ENCODE measurements at places on chromosomes 16 and 17.
A peak's percentile ranks its signal among the peaks of the same experiment; 100 is the strongest.

- no peak for DNase-seq
- H3K27me3 ChIP-seq = no peaks in the 10 kb centered on the region
- H3K4me1 ChIP-seq = peaks cover 48% of the 10 kb centered on the region
- H3K4me3 ChIP-seq = no peak overlapping the region
- no peaks in the 10 kb centered on the region for H3K36me3 ChIP-seq
These were observed 152.4 kb upstream of the FOXF1 start for GRCh38 chr16:86357950-86358349.

GRCh38 chr16:1909561-1910231, 8.5 kb downstream of the HS3ST6 start:
- peak overlapping the region; percentile 10 for H3K27ac ChIP-seq
- H3K36me3 ChIP-seq = no peaks in the 10 kb centered on the region
- no peaks in the 10 kb centered on the region for H3K27me3 ChIP-seq
- peaks cover 19% of the 10 kb centered on the region for H3K4me1 ChIP-seq
- H3K4me3 ChIP-seq = no peak overlapping the region

- H3K36me3 ChIP-seq = peaks cover 10% of the 10 kb centered on the region
- no peaks in the 10 kb centered on the region for H3K4me1 ChIP-seq
- no peaks in the 10 kb centered on the region for H3K27me3 ChIP-seq
- H3K4me3 ChIP-seq = no peak overlapping the region
- no peak overlapping the region for H3K27ac ChIP-seq
These were observed 22.0 kb downstream of the C16orf74 start for GRCh38 chr16:85728879-85729278.

- peaks cover 14% of the 10 kb centered on the region for H3K27me3 ChIP-seq
- no peak overlapping the region for H3K4me3 ChIP-seq
- no peak overlapping the region for H3K27ac ChIP-seq
- H3K4me1 ChIP-seq = no peaks in the 10 kb centered on the region
- DNase-seq = no peak
- H3K36me3 ChIP-seq = no peaks in the 10 kb centered on the region
These were observed 19.0 kb downstream of the DRC7 start for GRCh38 chr16:57713596-57713995.

GRCh38 chr17:17883801-17884200, 47.0 kb upstream of the SREBF1 start:
- no peak overlapping the region for H3K27ac ChIP-seq
- H3K27me3 ChIP-seq = no peaks in the 10 kb centered on the region
- DNase-seq = no peak
- H3K36me3 ChIP-seq = no peaks in the 10 kb centered on the region

DNA sequence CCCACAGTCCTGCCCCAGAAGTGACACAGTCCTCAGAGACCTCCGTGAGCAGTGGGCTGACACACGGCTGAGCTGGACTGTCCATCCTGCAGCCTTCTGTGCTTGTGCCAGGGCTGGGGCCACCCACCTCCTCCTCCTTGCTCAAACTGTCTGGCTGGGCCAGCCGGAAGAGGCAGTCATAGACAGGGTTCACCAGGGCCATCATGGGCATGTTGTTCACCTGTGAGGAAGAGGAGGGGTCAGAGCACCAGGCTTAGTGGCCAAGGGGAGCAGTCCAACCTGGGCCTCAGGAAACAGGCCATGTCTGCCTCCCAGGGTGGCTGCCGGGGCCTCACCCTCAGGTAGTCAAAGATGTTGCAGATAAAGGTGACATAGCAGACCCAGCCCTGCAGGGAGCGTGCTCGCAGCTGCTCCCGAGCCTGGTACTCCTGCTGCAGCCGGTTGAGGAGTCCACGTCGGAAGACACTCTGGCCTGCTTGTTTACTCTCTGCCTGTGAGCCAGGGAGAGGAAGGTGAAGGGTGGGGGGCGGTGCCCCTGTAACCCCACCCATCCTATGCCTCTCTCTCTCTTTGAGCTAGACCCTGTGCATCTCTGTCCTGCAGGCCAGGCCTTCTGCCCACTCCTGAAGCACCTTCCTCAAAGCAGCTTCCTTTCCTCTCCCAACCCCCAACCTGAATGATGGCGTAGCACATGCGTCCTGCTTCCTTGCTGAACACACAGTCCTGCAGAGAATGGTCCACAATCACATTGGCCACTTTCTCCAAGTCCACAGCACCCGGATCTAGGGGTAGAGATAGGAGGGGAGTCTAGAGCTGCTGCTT, 3.4 kb downstream of the MIF4GD start:
- H3K4me1 ChIP-seq = peaks cover 47% of the 10 kb centered on the region
- no peak for DNase-seq
- peaks cover 18% of the 10 kb centered on the region for H3K36me3 ChIP-seq
- no peaks in the 10 kb centered on the region for H3K27me3 ChIP-seq
- H3K27ac ChIP-seq = peak overlapping the region; percentile 25

DNA sequence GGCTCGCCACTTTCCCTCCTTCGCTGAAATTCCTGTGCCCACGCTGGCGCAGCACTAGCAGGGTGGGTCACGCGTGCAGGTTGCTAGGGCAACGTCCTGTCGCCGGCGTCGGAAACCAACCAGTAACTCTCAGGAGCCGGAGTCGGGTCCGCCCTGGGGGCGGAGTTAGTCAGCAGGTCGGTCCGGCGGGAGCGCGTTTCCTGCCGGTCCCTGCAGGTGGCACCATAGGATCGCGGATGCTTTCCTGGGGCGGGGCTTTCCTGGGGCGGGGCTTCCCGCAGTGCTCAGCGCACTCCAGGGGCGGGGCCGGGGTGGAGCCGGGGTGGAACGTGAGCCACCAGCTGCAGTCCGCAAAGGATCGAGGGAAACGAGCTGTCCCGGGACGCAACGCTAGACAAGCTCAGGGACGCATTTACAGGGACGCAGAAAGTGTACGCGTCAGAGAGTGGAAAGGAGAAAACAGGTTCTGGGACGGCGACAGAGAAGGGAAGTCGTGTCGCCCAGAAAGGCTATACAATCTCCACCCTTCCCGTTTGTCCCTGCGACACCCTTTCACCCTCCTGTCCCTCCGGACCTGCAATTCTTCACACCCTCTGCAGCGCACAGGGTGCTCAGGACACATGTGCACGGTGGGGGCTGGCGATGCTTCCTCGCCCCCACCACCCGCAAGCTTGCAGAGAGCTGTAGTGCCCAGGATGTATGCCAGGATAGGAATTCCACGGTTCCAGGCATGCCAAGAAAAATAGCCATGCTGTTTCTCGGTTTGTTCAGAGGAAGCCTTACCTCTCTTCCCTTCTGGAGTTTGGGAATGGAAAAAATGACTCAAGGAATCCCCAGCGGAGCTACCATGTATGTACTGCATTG, 12.3 kb downstream of the COPZ2 start:
- peak overlapping the region; percentile 93 for H3K27ac ChIP-seq
- peak overlapping the region; percentile 62 for H3K4me3 ChIP-seq
- H3K36me3 ChIP-seq = no peaks in the 10 kb centered on the region

DNA sequence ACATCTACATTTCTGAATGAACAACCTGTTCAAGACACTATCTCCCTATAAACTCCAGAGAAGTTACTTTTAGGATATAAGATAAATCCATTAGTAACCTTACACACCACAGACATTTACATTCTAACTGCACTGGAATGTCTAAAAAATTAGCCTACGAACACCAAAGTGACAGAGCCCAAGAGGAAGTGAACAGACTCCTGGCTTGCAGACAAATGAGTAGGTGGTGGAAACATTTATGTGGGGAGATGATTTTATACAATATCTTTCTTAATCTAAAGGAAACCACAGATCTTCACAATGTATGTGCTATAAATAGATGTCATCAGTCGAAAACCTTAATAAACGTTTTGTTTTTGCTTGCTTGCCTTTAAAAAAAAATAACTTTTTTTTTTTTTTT, 18.8 kb downstream of the ZNF652 start:
- no peak overlapping the region for H3K27ac ChIP-seq
- no peaks in the 10 kb centered on the region for H3K27me3 ChIP-seq
- no peak overlapping the region for H3K4me3 ChIP-seq
- no peaks in the 10 kb centered on the region for H3K4me1 ChIP-seq
- no peaks in the 10 kb centered on the region for H3K36me3 ChIP-seq

- H3K4me1 ChIP-seq = peaks cover 11% of the 10 kb centered on the region
- no peaks in the 10 kb centered on the region for H3K27me3 ChIP-seq
- no peaks in the 10 kb centered on the region for H3K36me3 ChIP-seq
- no peak overlapping the region for H3K27ac ChIP-seq
These were observed 17.4 kb upstream of the CMIP start for GRCh38 chr16:81427219-81427618.

GRCh38 chr17:41082626-41083025, 1.3 kb upstream of the KRTAP4-7 start:
- no peak overlapping the region for H3K4me3 ChIP-seq
- peaks cover 20% of the 10 kb centered on the region for H3K4me1 ChIP-seq
- peak overlapping the region; percentile 67 for H3K27ac ChIP-seq
- no peaks in the 10 kb centered on the region for H3K36me3 ChIP-seq
- no peak for DNase-seq

GRCh38 chr17:11326492-11326891, 85.5 kb downstream of the SHISA6 start:
- no peaks in the 10 kb centered on the region for H3K27me3 ChIP-seq
- no peaks in the 10 kb centered on the region for H3K4me1 ChIP-seq
- no peak overlapping the region for H3K4me3 ChIP-seq
- no peak for DNase-seq
- no peak overlapping the region for H3K27ac ChIP-seq

GRCh38 chr17:59160157-59161025, 4.8 kb downstream of the PRR11 start:
- no peak overlapping the region for H3K27ac ChIP-seq
- H3K27me3 ChIP-seq = no peaks in the 10 kb centered on the region
- no peak overlapping the region for H3K4me3 ChIP-seq
- no peaks in the 10 kb centered on the region for H3K36me3 ChIP-seq

GRCh38 chr16:86150641-86151238, 251.8 kb downstream of the IRF8 start:
- no peak overlapping the region for H3K27ac ChIP-seq
- H3K27me3 ChIP-seq = peaks cover 5% of the 10 kb centered on the region
- H3K4me3 ChIP-seq = no peak overlapping the region

DNA sequence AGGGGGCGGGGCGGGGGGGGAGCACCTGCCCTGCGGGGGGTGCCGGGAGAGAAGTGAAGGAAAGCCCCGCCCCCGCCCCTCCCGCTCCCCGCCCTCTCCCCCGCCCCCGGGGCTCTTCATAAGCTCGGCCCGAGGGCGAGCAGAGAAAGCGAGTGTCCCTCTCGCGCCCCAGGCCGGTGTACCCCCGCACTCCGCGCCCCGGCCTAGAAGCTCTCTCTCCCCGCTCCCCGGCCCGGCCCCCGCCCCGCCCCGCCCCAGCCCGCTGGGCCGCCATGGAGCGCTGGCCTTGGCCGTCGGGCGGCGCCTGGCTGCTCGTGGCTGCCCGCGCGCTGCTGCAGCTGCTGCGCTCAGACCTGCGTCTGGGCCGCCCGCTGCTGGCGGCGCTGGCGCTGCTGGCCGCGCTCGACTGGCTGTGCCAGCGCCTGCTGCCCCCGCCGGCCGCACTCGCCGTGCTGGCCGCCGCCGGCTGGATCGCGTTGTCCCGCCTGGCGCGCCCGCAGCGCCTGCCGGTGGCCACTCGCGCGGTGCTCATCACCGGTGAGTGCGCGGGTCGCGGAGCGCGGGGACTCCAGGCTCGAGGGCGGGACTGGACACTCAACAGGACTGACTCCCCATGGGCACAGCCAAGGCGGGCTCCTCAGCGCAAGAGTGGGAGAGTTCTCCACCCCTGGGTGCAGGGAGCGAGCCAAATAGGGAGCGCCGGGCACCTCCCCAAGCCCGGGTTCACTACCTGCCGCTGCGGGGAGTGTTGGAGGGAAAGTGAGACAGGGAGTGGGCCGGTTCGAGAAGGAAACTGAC, at the start of gene HSD11B2:
Gene HSD11B2 (plus strand): TSS at position 145 of the 798 bp plus-strand sequence. CDS start 128 bp downstream, at position 273.
- peaks cover 44% of the 10 kb centered on the region for H3K4me1 ChIP-seq
- H3K27me3 ChIP-seq = no peaks in the 10 kb centered on the region
- H3K36me3 ChIP-seq = no peaks in the 10 kb centered on the region
- peak within 1 kb of the TSS; percentile 60 for H3K4me3 ChIP-seq
- peak; percentile 40 for DNase-seq

- DNase-seq = no peak
- H3K27me3 ChIP-seq = no peaks in the 10 kb centered on the region
- no peaks in the 10 kb centered on the region for H3K36me3 ChIP-seq
- H3K4me3 ChIP-seq = no peak overlapping the region
- H3K4me1 ChIP-seq = no peaks in the 10 kb centered on the region
These were observed 65.8 kb downstream of the TBC1D16 start for GRCh38 chr17:79969906-79970305.

GRCh38 chr16:84660973-84661372, 12.7 kb downstream of the KLHL36 start:
- H3K27ac ChIP-seq = no peak overlapping the region
- H3K4me3 ChIP-seq = no peak overlapping the region
- H3K36me3 ChIP-seq = peaks cover 46% of the 10 kb centered on the region
- H3K27me3 ChIP-seq = no peaks in the 10 kb centered on the region
- H3K4me1 ChIP-seq = no peaks in the 10 kb centered on the region
- DNase-seq = no peak

- no peak overlapping the region for H3K27ac ChIP-seq
- H3K4me3 ChIP-seq = no peak overlapping the region
- no peaks in the 10 kb centered on the region for H3K27me3 ChIP-seq
- H3K36me3 ChIP-seq = no peaks in the 10 kb centered on the region
- no peak for DNase-seq
- no peaks in the 10 kb centered on the region for H3K4me1 ChIP-seq
These were observed 5.2 kb downstream of the EVI2B start for GRCh38 chr17:31308372-31309334.

GRCh38 chr17:28865946-28866752, 11.3 kb downstream of the ERAL1 start:
- H3K4me1 ChIP-seq = peaks cover 5% of the 10 kb centered on the region
- H3K27me3 ChIP-seq = no peaks in the 10 kb centered on the region
- no peaks in the 10 kb centered on the region for H3K36me3 ChIP-seq
- no peak overlapping the region for H3K27ac ChIP-seq
- H3K4me3 ChIP-seq = no peak overlapping the region

- no peak for DNase-seq
- H3K36me3 ChIP-seq = no peaks in the 10 kb centered on the region
- H3K4me3 ChIP-seq = no peak overlapping the region
These were observed 47.9 kb downstream of the UBE2G1 start for GRCh38 chr17:4318596-4318995.

DNA sequence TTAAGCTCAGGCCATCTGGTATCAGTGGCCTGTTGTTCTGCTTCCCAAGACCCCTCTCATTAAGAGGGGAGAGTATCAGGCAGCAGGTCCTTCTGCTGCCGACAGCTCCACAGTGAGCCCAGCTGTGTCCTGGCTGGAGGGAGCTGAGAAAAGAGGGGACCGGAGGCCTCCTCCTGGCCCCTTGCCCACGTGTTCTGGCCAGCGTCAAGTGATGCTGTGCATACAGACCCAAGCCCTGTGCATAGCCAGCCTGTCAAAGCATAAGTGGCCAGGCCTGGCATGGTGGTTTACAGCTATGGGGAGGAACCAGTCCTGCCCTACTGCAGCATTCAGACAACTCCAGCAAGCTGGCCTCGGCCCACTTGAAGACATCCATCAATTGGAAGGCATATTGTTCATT, 48.0 kb downstream of the ABCC6 start:
- no peaks in the 10 kb centered on the region for H3K4me1 ChIP-seq
- H3K36me3 ChIP-seq = no peaks in the 10 kb centered on the region
- DNase-seq = no peak

GRCh38 chr17:10628756-10629155, 28.4 kb downstream of the MYH3 start:
- no peak overlapping the region for H3K27ac ChIP-seq
- no peaks in the 10 kb centered on the region for H3K4me1 ChIP-seq

GRCh38 chr17:62163847-62164246, 98.8 kb upstream of the MED13 start:
- no peaks in the 10 kb centered on the region for H3K36me3 ChIP-seq
- DNase-seq = peak; percentile 53
- H3K27me3 ChIP-seq = no peaks in the 10 kb centered on the region

All from HCT116 (cell line).